Activated B cell treated with CpG ODN at 0.5 μM for 24 hours (primary cell): ENCODE measurements at places on chromosomes 2 and 18. TPM values are rescaled to one million over a fixed set of nuclear protein-coding genes. Genes with fewer than 3 reads are reported as not detected.
A peak's percentile ranks its signal among the peaks of the same experiment; 100 is the strongest.

- no peak for DNase-seq
- H3K27me3 ChIP-seq, result peaks cover 13% of the 10 kb centered on the region
- H3K36me3 ChIP-seq, result peaks cover 14% of the 10 kb centered on the region
Measured at GRCh38 chr18:76496194-76496890, 1.3 kb upstream of the ZNF516 start.

DNA sequence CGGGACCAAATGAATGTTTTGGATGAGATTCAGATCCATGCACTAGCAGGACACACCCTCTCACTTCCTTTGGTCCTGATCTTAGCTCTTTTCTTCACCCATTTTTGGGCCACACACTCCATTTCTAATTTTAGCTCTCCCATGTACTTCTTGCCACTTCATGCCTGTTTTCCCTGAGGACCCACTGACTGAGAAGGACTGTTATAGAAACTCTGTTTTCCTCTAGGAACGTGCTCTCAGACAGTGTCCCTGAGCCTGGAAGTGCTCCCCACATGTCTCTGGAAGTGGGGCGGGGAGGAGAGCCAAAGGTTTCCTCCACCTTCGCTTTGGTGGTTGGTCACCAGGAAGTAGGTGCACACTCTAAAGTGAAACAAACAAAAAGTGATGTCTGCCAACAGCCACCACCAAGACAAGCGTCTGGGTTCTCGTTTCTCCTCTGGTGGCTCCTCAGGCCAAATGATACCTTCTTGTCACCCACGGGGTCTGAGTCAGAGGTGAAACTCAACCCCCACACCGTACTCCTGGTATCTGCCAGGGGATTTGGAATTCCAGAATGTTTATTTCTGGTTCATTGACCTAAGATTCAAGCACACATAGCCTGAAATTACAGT, 74.7 kb downstream of the MERTK start:
- no peak overlapping the region for H3K27ac ChIP-seq
- no peak overlapping the region for H3K4me3 ChIP-seq
- H3K27me3 ChIP-seq, result peaks cover 18% of the 10 kb centered on the region
- H3K36me3 ChIP-seq, result peaks cover 4% of the 10 kb centered on the region
- DNase-seq, result no peak

GRCh38 chr2:178479275-178479616, 846 bp upstream of the FKBP7 start:
- no peak for DNase-seq
- H3K36me3 ChIP-seq, result peaks cover 9% of the 10 kb centered on the region
- H3K4me1 ChIP-seq, result peaks cover 49% of the 10 kb centered on the region
- H3K27me3 ChIP-seq, result no peaks in the 10 kb centered on the region
- H3K4me3 ChIP-seq, result peak overlapping the region; percentile 94

- DNase-seq, result no peak
- H3K4me1 ChIP-seq, result no peaks in the 10 kb centered on the region
- no peaks in the 10 kb centered on the region for H3K36me3 ChIP-seq
- no peak overlapping the region for H3K27ac ChIP-seq
- H3K27me3 ChIP-seq, result no peaks in the 10 kb centered on the region
Measured at GRCh38 chr18:58806826-58807714, 57.6 kb upstream of the ZNF532 start.

- peak overlapping the region; percentile 11 for H3K4me3 ChIP-seq
- H3K27me3 ChIP-seq, result peaks cover 3% of the 10 kb centered on the region
Measured at GRCh38 chr2:59232394-59233165, 991.5 kb upstream of the FANCL start.

GRCh38 chr2:165472922-165473321, 3.4 kb downstream of the CSRNP3 start:
- no peak overlapping the region for H3K27ac ChIP-seq
- peaks cover 3% of the 10 kb centered on the region for H3K27me3 ChIP-seq
- H3K4me1 ChIP-seq, result no peaks in the 10 kb centered on the region

Gene PTPN4
- 28.8 and 41.2 TPM in 2 replicates for total RNA-seq

Gene PARD3B
- total RNA-seq, result not detected in 2 replicates

Gene CRYGD
- not detected in 2 replicates for total RNA-seq

Gene SEPTIN2
- 238 and 251 TPM in 2 replicates for total RNA-seq
